Naive thymus-derived CD4-positive, alpha-beta T cell (primary cell): ENCODE measurements at places on chromosomes 16 and 17. TPM values are rescaled to one million over a fixed set of nuclear protein-coding genes. Genes with fewer than 3 reads are reported as not detected.

The AMFR gene
- 62.0 TPM for total RNA-seq

The SCGB1C2 gene
- total RNA-seq, result not detected in 2 replicates

The CSH1 gene
- not detected for total RNA-seq

The ZNF668 gene
- total RNA-seq, result 11.9 TPM

The HID1 gene
- total RNA-seq, result 0.60 and 0.64 TPM in 2 replicates

The KRT222 gene
- total RNA-seq, result not detected

The MYO15B gene
- total RNA-seq, result 461 TPM

GRCh38 chr17:5950878-5951277, 119.3 kb upstream of the WSCD1 start:
- DNase-seq, result no peak

DNA sequence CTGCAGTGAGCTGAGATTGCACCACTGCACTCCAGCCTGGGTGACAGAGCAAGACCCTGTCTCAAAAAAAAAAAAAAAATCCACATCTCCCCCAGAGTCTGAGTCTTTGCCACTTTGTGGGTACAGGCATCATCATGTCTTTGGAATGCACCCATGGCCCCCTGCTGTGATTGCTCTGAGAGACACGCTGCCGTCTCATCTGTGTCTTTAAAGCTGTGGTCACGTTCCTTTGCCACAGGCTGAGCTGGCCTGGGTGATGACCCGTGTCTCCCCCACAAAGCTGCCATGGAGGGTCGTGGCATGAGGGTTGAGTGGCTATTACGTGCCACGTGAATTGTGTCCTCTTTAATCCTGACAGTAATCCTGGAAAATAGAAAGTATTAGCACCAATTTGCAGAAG, 20.2 kb downstream of the CRISPLD2 start:
- DNase-seq, result no peak

DNA sequence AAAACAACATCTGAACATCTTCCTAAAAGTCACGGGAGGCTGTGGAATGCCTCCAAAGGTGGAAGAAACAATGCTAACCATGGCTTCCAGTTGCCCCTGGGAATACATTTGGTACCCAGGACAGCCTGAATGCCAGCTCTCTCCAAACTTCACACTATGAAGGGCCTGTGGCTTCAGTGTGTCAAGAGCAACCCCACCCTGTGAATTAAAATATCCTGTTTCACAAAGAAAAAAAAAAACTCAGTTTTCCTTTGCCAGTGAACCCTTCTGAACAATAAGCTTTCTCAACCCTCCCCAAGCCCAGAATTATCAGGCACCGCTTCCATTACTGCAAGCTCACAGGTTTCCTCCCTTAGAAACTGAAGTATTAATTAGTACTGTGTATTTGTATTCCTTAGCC, 69.8 kb downstream of the SLC39A11 start:
- no peak for DNase-seq

DNA sequence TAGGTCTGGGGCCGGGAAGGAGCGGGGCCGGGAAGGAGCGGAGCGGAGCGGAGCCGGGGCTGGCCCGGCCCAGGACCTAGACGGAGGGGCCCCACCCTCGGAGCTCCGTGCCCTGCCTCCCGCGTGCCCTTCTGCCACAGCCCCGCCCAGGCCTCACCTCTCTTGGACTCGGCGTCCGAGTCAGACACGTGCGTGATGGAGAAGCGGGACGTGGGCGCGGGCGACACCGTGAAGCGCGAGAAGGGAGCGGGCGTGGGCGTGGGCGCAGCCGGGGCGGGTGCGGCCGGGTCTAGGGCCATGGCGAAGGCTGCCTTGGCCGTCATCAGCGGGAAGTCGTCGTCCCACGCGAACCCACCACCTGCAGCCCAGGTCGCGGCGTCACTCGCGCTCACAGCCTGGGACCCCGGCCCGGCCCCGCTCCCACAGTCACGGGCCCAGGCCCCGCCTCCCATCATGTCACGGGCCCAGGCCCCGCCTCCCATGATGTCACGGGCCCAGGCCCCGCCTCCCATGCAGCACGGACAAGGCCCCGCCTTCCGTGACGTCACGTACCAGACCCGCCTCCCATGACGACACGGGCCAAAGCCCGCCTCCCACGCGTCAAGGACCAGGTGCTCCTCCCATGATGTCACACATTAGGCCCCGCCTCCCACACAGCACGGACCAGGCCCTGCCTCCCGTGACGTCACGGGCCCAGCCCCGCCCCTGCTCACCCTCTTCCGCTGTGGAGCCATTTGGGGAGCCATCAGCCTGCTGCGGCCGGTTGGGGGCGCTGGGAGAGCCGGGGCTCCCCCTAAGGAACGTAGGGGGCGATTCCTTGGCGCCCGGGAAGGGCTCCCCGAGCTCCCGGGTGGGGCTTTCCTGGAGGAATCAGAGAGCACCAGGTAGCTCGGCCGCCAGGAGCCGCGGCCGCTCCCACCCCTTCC, 45.8 kb upstream of the PVALEF start:
- DNase-seq, result peak; percentile 72

GRCh38 chr16:89007371-89008249, 30.6 kb upstream of the CBFA2T3 start:
- DNase-seq, result no peak

DNA sequence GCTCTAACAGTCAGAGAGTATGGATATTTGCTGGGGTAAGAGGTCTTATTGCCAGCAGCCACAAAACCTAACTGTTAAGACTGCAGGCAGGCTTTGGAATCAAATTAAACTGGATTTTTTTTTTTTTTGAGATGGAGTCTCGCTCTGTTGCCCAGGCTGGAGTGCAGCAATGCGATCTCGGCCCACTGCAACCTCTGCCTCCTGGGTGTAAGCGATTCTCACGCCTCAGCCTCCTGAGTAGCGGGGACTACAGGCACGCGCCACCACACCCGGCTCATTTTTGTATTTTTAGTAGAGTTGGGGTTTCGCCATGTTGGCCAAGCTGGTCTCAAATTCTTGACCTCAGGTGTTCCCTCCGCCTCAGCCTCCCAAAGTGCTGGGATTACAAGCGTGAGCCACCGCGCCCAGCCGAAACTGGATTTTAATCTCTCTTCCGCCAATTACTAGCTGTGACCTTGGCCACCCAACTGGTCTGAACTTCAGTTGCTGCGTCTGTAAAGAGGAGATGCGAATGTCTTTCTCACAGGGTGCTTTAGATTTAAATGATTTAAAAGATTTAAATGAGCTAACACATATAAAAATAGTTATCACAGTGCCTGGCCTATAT, 842 bp downstream of the MRPL10 start:
- no peak for DNase-seq

DNA sequence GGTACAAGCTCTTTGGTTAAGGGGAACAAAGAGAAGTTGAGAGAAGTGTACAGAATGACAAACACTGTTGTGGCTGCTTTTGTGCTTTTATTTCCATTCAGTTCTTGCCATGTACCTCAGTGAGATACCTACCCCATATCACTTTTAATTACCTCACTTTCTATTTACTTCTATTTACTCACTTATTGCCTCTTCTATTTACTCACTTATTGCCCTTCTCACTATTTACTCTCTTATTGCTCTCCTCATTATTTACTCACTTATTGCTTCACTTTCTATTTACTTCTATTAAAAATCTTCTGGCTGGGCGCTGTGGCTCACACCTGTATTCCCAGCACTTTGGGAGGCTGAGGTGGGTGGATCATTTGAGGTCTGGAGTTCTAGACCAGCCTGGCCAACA, 41.9 kb downstream of the MBTD1 start:
- DNase-seq, result no peak

GRCh38 chr16:84266451-84266850, 26.6 kb upstream of the KCNG4 start:
- DNase-seq, result no peak

GRCh38 chr17:21020622-21021021, 22.2 kb downstream of the USP22 start:
- DNase-seq, result no peak

- DNase-seq, result no peak
Measured at GRCh38 chr16:49183911-49184310, 97.7 kb downstream of the CBLN1 start.

- no peak for DNase-seq
Measured at GRCh38 chr17:75831032-75831571, 13.1 kb downstream of the UNC13D start.

GRCh38 chr16:73743665-73744496, 552.7 kb upstream of the PSMD7 start:
- no peak for DNase-seq

DNA sequence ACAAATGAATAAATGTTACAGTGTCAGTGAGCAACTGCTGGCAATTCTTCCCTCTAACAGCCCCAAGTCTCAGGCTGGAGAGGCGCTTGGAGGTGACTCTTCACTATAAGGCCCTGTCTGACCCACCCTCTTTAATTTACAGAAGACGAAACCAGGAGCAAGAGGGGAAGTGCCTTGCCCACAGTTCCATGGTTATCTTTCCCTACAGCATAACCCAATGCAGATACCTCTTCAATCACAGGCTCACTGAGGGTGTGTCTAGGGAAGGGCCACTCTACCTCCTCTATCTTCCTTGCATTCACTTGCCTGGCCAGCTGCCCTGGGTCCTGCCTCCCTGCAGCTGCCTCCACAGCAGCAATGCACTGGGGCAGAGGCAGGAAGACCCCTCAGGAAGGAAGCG, 9.6 kb upstream of the N4BP1 start:
- DNase-seq, result no peak

GRCh38 chr17:18025241-18025944, 13.6 kb downstream of the ATPAF2 start:
- no peak for DNase-seq

DNA sequence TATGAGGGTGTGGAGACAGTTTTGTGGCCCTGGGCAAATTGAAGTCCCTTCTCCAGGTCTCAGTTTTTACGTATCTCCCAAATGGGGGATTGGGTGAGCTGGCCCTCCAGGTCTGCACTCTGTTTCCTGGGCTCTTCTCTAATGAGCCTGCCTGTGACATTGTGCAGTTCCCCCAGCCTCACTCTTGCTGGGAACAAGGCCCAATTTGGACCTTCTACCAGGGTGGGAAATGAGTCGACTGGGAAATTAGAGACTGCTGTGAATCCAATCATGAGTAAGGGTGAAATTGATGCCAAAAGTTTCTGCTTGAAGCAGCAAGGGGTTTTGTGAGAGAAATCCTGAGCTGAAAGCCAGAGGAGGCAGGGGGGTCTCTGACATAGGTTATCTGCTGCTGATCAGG, 71.5 kb upstream of the KSR1 start:
- DNase-seq, result no peak

- no peak for DNase-seq
Measured at GRCh38 chr17:57542510-57542909, 202.6 kb downstream of the CCDC182 start.

- no peak for DNase-seq
Measured at GRCh38 chr17:82297280-82297713, 20.1 kb downstream of the CD7 start.
